ENCODE measurements at places on chromosomes 6 and 20.
A peak's percentile ranks its signal among the peaks of the same experiment; 100 is the strongest.

GRCh38 chr6:111845441-111845871 lies 27.8 kb downstream of the FYN start:
- DNase-seq = no peak

GRCh38 chr20:33606118-33606771 lies 55.9 kb upstream of the C20orf144 start:
- no peak for DNase-seq

DNA sequence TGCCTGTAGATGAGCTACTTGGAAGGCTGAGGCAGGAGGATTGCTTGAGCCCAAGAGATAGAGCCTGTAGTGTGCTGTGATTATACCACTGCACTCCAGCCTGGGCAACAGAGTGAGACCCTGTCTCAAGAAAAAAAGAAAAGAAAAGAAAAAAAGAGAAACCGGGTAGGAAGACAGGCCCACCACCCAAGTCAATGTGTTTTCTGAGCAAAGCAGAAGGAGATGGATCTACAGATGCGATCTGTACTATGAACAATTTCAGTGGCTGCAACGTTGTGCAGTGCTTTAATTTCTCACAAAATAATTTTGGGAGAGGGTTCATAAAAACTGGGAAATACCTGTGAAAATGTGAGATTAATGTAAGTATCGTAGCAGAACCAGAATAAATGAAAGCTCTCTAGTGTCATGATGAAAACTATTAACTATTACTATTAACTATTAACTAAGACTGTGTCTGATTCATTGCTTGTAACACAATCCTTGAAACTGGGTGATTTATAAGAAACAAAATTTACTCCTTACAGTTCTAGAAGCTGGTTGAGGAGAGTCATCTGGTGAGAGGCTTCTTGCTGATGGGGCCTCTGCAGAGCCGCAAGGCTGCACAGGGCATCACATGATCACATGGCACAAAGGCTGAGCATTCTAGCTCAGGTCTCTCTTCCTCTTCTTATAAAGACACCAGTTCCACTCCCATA lies 233.1 kb upstream of the ZNF217 start:
- DNase-seq = no peak

DNA sequence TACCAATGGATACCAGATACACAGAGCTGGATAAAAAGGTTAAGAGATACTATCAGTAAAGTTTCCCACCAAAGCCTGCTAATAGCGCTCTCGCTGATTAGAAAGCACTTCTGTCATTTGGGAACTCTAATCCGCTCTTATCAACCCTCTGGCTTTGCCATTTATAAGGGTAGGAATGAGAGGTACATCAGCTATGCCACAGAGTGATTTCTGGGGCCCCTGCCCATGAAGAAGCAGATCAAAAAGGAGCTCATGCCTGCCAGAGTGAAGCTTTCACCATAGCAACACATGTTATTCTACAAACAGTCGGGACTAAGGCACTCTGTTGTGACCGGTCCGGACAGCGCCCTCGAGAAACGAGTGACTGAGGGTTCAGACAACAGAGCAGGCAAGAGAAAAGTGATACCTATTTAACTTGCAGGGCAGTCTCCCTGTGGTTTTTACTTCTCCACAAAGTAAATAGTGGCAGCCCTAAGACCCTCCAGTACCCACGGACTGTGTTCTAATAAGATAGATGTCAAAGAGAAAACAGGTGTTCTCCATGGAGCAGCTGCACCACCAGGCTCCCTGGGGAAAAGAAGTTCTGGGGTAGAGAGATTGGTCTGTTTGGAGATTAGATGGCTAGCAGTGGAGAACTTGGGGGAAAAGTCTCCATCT lies 5.6 kb downstream of the TRAM2 start:
- no peak for DNase-seq

- DNase-seq = no peak
Measured at GRCh38 chr20:40894237-40894630, 134.4 kb upstream of the TOP1 start.

DNA sequence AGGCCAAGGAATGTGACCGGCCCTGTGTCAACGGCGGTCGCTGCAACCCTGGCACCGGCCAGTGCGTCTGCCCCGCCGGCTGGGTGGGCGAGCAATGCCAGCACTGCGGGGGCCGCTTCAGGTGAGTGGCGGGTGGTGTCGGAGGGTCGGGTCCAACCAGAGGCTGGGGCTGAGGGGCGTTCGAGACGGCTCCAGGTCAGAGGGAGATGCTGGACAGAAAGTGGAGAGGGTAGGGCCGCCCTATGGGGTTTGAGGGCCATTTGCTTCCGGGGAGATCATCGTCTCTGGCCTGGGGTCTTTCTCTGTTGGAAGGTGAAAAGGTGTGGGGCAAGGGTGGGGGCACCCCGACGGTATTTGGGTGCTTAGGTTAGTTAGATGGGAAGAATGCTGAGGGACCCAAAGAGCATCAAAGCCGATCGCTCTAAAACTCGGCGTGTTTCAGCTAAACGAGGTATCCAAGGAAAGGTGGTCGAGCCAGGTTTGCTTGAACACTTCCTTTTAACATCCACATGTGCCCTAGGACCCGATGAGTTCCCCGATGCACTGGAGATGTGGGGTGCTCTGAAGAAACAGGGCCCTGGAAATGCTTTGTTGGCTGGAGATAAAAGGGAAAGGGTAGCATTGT lies 691 bp downstream of the ATRN start:
- DNase-seq = peak; percentile 30

All from hypothalamus (tissue), 51 donors.